ENCODE measurements at places on chromosomes 12 and 14.

DNA sequence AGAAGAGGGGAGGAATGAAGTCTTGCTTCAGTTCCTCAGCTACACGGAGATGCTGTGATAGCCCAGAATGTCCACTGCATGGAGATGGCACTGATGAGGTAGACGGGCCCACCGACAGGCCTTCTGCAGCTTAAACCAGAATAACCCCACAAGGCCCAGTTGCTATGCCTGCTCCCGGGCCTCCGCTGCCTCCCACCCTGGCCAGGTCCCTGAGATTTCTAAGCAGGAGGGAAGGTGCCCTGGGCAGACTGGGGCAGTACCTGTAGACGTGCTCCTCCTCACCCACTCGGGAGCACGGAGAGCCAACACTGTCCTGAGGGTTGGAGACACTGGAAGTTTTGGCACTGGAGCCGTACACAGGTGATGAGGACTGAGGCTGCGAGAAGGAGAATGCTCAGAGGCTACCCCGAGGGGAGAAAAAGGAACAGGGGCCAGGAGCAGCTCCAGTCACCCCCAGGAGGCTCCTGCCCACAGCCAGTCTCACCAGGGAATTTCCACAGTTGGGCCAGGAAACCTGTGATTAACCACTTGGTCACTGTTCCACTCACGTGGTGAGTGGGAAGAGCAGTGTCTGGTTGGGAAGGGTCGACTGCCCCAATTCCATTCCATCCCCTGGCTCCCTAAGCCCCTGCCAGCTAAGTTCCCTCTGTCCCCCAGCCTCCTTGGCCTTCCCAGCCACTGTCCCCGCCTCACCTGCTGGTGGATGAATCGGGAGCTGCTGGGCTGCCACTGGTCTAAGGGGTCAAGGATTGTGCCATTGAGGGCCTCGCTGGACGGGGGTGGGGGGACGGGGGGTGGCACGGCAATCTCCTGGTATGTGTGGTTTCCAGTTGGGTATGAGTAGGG lies 22.8 kb upstream of the RPLP0 start:
- no peak for DNase-seq

- no peak for DNase-seq
These were observed 128.6 kb upstream of the PLEKHG7 start for GRCh38 chr12:92574051-92574783.

GRCh38 chr12:113162102-113163029 lies 12.8 kb downstream of the CFAP73 start:
- DNase-seq = no peak

DNA sequence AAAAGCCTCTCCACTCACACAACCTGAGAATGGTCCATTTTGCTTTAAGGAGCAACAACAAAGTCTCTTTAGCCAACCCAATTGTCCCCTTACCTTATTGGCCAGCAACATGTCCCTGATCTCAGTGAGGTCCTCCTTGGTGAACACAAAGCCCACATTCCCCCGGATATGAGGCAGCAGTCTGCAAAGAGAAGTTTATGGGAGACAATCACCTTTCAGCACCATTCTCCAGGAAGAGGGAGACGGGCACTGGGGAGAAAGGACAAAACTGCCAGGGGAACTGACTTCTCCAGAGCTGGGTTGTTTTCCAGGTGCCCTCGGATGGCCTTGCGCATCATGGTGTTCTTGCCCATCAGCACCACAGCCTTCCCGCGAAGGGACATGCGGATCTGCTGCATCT lies 1.9 kb downstream of the RPLP0 start:
- DNase-seq = no peak

DNA sequence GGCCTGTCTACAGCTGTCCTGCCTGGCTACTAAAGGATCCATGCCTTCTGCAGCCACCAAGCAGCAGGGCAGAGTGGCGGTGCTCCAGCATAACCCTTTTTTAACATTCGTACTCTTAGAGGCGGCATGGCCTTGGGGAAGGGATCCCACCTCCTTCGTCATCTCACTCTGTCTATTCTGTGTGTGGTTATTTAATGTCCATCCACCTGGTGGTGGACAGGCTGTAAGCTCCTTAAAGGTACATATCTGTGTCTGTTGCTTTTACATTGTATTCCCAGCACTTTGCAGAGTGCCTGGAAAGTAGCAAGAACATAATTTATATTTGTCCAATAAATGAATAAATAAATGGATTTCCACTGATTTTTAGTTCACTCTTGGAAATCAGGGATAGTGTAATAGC lies 15.7 kb upstream of the ACOT1 start:
- no peak for DNase-seq

Data from stimulated activated CD8-positive, alpha-beta memory T cell treated with anti-CD3 and anti-CD28 coated beads, Interleukin-12 subunit alpha, Interleukin-12 subunit beta, amount 100 ng/mL, for 1 hour (primary cell).